ENCODE measurements at places on chromosomes 11 and 22. TPM values are rescaled to one million over a fixed set of nuclear protein-coding genes. Genes with fewer than 3 reads are reported as not detected.
A peak's percentile ranks its signal among the peaks of the same experiment; 100 is the strongest.

- DNase-seq = no peak
- peaks cover 44% of the 10 kb centered on the region for H3K36me3 ChIP-seq
- H3K27ac ChIP-seq = no peak overlapping the region
- no peaks in the 10 kb centered on the region for H3K27me3 ChIP-seq
- no peaks in the 10 kb centered on the region for H3K4me1 ChIP-seq
Measured at GRCh38 chr11:125649465-125650166, 24.7 kb downstream of the CHEK1 start.

Gene FAM168A
- total RNA-seq = 19.3 TPM

DNA sequence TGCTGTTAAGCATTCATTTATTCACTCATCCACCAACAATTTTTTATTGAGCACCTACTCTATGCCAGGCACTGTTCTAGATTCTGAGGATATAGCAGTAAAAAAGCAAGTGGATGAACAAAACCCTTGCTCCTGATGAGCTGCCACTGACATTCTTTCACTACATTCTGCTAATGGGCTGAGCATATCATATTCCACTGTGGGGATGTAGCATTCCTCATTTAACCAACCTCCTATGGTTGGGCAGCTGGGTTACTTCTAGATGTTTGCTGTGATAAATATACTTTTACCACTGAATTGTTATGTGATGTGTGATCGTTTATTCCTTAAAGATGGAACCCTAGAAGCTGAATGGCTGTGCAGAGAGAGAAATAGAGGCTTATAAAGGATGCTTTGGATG lies 176.9 kb downstream of the MN1 start:
- H3K27me3 ChIP-seq = no peaks in the 10 kb centered on the region
- H3K4me1 ChIP-seq = peaks cover 9% of the 10 kb centered on the region
- no peak overlapping the region for H3K4me3 ChIP-seq

Gene DDI1
- not detected for total RNA-seq

DNA sequence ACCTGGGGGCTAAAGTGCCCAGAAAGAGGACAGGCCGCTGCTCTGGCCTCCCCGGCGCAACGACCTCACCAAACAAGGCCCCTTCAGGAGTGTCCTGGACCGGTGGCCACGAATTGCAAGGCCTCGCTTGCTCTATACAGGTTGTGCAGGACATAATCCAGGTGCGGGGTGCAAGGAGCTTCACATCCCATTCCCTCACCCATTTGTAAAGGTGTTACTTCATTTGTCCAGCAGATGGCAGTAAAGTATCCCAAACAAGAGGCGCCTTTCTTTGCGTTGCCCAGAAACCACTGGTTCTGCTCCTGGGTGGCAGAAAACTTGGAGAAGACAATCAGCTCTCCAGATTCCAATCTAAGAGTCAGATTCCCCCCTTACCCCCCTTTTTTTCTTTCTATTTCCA lies 35.9 kb upstream of the PRDM11 start:
- H3K4me1 ChIP-seq = no peaks in the 10 kb centered on the region
- H3K4me3 ChIP-seq = no peak overlapping the region
- peak; percentile 87 for DNase-seq
- peaks cover 41% of the 10 kb centered on the region for H3K27me3 ChIP-seq
- H3K27ac ChIP-seq = no peak overlapping the region
